Activated CD4-positive, alpha-beta memory T cell treated with anti-CD3 and anti-CD28 coated beads for 36 hours (primary cell): ENCODE measurements at places on chromosomes 16 and 17. TPM values are rescaled to one million over a fixed set of nuclear protein-coding genes. Genes with fewer than 3 reads are reported as not detected.

Gene DPEP3
- total RNA-seq: not detected

- H3K27ac ChIP-seq: no peak overlapping the region
- H3K36me3 ChIP-seq: no peaks in the 10 kb centered on the region
- no peaks in the 10 kb centered on the region for H3K4me1 ChIP-seq
- no peak overlapping the region for H3K4me3 ChIP-seq
Measured at GRCh38 chr16:49693445-49693844, 162.5 kb downstream of the ZNF423 start.

DNA sequence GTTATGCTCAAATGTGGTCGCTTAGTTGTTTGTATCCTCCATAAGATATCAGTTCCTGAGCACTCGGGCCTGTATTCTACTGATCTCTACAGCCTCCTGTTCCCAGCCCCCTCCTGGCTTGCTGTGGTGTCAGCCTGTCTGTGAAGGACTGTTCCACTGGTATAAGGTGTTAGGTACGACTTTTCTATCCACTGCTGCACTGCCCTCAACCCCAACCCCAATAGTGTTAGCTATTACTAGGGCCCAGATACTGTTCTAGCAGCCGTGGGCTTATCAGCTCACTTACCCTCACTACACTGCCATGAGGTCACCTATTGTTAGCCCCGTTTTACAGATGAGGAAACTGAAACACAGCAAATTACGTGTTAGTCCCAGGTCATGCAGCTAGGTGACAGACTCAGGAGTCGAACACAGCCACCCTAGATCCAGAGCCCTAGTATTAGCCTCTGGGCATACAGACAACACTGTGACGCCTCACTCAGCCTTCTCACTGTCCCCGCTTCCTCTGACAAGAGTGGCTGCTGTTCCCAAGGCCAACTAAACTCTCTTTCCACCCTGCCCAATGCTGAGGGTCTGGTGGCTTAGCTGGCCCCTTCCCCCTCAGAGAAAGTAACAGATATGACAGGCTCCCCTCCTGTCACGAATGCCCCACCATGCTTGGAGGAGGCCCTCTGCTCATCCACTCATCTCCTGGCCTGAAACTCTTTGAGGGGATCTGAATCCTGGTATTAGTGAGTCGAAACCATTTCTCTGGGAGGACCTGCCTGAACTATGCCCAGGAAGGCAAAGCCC is 25.6 kb upstream of the ZNF652 start:
- peak; percentile 22 for DNase-seq
- H3K27me3 ChIP-seq: no peaks in the 10 kb centered on the region
- no peaks in the 10 kb centered on the region for H3K36me3 ChIP-seq
- H3K27ac ChIP-seq: peak overlapping the region; percentile 76
- peaks cover 41% of the 10 kb centered on the region for H3K4me1 ChIP-seq

GRCh38 chr16:77920984-77921383 is 101.4 kb upstream of the CLEC3A start:
- no peaks in the 10 kb centered on the region for H3K36me3 ChIP-seq
- H3K27me3 ChIP-seq: peaks cover 10% of the 10 kb centered on the region
- H3K4me1 ChIP-seq: no peaks in the 10 kb centered on the region
- no peak overlapping the region for H3K27ac ChIP-seq
- no peak for DNase-seq

GRCh38 chr17:36063786-36064541 is at the start of gene CCL18:
CCL18 (plus strand) TSS chr17:36064272; CDS start chr17:36064343, 71 bp downstream.
- no peak within 1 kb of the TSS for H3K27ac ChIP-seq
- peaks cover 8% of the 10 kb centered on the region for H3K27me3 ChIP-seq
- H3K36me3 ChIP-seq: no peaks in the 10 kb centered on the region
- H3K4me3 ChIP-seq: no peak within 1 kb of the TSS
- DNase-seq: no peak
- H3K4me1 ChIP-seq: no peaks in the 10 kb centered on the region
